Right renal pelvis (tissue), 4 donors: ENCODE measurements at places on chromosomes 6 and 20.

DNA sequence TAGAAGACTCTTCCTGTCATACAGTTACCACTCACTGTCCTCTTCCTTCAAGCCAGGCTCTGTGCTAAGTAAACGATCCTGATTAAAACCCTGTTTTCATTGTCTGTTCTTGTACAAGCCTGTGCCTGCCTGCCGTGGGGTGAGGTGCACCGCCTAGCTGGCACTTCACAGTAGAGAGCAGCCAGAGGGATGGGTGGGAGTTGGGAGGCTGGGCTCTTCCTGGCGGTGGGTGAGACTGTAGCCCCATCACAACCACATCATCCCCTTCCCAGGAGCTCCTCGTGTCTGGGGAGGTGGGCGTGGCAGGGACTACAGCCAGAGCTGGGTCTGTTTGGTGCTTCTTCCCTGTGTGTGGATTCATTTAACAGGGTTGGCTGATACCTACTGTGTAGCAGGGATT is 382.0 kb downstream of the TAF4 start:
- no peak for DNase-seq

DNA sequence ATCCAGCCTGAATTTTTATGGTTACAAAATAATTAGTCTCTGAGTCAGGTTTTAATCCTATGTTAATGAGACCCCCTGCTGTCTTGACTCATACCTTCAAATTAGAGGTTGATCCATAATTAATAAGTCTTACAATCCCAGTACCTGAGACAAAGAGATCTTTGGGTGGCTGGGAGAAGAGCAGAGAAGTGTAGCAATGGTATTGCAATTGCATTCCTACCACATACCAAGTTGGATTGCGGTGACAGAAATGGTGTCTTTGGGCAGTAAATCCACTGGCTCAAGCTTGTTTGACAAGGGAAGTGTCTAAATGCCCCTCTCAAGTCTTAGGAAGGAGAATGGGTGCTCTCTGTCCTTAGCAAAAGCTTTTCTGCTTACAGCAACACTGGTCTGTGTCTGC is 150.4 kb downstream of the BTBD3 start:
- no peak for DNase-seq

DNA sequence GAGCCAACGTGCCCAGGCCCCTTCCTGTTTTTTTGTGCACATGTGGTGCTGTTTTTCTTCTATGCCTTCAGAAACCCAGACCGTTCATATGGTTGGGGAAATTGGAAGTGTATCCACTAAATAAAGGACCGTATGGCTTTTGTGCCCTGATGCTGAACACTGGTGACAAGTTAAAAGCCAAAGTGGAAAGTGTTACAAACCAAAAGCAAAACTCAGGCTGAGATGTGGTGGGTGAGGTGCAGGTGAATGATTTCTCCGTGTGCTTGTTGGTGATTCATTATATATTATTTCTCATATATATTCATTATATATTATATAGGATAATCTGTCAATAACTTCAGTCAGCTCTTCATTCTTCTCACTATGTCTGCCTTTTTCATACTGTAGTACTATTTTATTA is 148.6 kb downstream of the SOBP start:
- no peak for DNase-seq

DNA sequence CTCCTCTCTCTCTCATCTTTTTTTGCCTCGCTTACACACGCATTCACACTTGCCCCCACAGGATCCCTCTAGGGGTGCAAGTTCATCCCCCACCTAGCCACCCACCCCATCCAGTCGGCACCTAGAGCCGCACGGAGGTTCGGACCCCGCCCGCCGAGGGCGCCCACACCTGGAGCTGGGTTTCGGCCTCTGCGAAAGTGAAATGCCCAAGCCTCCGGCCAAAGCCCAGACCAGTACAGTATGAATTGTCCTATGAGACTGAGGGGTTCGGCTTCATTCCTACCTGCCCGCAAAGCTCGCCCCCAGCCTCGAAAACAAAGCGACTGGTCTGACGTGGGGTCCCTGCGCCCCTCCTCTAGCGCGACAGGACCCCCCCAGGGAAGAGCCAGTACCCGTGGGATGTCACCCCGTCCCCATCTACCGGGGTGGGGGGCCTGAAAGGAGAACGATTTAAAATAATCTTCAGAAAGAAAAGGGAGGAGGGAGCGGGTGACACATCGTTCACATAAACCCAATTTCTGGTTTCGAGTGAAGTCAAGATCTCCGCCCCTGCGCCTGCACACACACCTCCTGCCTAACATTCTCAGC is 1.5 kb downstream of the TFAP2A start:
- DNase-seq = no peak

- DNase-seq = no peak
Observed at GRCh38 chr6:119036081-119036480, 42.4 kb downstream of the FAM184A start.

DNA sequence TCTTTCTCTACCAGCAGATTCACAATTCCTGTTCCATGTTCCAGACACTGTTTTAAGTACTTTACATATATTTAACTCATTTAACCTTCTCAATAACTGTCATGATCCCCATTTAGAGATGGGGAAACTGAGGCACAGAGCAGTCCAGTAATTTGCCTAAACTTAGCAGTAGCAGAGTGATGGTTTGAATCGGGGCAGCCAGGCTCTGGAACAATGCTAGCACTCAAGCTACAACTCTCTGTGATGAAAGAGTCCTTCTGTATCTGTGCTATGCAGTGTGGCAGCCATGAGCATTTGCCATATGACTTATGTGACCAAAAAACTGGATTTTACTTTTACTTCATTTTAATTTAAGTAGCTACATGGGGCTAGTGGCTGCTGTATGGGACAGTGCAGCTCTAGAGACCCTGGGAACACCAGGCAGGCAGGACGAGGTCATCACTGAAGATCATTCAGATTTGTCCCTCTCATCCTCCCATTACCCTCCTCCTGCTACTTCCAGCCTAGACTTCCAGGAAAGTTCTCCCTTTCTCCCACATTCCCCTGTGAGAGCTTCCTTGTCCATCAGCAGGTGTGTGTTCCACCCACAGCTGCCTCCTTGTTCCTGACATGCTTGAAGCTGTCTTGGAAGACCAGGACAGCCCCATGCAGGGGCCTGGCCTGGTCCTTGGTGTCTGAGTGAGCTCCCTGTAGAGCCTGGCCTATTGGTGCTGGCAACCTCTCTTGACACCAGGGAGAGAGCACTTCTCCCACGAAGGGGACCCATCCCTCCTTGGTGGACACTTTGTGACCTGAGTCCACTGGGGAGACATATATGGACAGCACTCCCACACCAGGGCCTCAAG is 157.0 kb downstream of the MRPL14 start:
- DNase-seq = no peak

- no peak for DNase-seq
Observed at GRCh38 chr6:128410584-128410983, 109.8 kb downstream of the PTPRK start.

- DNase-seq = no peak
Observed at GRCh38 chr6:10417681-10418104, 2.8 kb upstream of the TFAP2A start.

DNA sequence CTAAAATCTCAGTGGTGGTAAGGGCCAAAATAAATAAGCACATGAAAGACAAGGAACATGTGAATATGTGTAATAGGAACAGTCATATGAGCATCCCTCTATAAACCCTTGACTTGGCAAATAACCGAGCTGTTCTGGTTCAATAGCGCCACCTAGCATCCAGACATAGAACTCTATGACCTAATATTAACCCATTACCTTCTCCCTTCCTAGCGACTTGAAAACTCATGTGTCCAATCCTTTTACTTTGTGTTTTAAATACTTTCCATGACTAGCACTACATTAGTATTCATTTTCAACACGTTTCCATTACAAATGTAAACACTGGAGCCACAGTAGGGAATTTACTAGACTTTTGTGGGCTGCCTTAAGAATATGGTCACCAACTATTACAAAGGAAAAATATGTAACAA is 279.7 kb downstream of the UST start:
- DNase-seq = no peak

DNA sequence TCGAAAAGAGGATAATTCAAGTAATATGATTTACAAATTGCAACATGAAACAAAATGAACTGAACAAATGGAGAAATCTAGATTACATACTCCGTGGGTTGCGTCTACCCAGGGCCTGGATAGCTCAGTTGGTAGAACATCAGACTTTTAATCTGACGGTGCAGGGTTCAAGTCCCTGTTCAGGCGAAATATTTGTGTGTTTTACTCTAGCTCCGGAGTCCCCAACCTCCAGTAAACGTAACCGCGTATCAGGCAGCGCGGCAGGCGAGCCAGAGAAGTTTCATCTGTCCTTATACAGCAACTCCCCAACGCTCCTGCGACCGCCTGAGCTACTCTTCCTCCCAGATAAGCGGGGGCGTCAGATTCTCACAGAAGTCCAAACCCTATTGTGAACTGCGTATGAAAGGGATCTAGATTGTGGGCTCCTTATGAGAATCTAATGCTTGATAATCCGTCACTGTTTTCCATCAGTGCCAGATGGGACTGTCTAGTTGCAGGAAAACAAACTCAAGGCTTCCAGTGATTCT is 176.1 kb downstream of the TRIM27 start:
- DNase-seq = no peak
